Common myeloid progenitor, CD34-positive (primary cell): ENCODE measurements at places on chromosomes 6 and 20.
A peak's percentile ranks its signal among the peaks of the same experiment; 100 is the strongest.

DNA sequence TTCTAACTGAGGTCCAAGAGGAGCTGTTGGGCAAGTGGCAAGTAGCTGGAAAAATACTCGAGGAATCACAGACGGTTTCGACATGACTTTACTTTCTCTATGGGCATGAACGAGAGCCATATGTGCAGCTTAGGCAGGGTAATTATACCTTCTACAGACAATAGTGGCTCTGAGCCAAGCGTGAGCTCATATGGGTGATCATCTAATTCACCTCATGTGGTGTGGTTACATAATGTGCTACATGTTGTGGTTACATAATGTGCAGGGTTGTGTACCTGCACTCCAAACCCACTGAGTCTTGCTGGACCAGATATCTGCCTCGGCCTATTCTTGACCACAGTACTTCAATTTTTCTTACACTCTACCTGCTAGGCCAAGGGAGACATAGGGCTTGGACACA lies 771.7 kb upstream of the EYS start:
- DNase-seq: no peak

GRCh38 chr6:110482774-110483400 lies 6.5 kb upstream of the SLC22A16 start:
- DNase-seq: no peak

- no peak for DNase-seq
Observed at GRCh38 chr6:35267446-35267845, 7.9 kb downstream of the ZNF76 start.

GRCh38 chr6:2242311-2242710 lies 3.1 kb downstream of the GMDS start:
- no peak for DNase-seq

DNA sequence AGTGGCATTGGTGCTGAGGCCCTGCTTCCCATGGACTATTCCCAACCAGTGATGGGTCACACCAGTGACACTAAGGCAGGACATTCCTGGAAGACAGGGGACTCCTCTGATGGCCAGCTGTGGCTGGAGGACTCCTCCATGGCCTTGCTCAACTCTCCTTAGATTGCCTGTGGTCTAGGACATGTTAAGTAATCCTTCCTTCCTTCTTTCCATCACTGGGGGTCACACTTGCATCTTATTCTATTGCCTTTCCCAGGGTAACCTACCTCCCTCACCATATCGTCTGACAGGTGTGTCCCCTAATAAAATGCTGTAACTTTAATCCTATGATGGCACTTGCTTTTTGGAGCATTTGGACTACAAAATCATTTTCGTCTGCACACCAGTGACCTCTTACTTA lies 24.5 kb upstream of the HLA-A start:
- no peak for DNase-seq

DNA sequence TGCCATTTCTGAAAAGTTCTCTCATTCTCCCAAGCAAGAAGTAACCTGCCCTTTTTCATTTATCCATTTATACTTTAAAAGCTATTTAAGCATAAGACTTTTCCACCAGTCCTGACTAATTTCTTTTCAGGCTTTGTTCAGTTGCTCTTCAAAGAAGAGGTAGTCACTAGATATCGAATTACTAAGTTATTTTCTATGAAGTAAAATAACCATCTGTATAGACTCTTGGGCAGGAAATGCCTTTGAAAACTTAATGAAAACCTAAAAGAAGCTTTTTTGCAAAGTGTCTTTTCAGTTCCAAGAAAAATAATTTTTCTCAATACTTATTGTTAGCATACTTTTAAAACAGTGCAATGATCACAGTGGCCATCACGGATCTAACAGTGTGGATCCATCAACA lies 31.3 kb upstream of the LAMP5 start:
- DNase-seq: no peak

DNA sequence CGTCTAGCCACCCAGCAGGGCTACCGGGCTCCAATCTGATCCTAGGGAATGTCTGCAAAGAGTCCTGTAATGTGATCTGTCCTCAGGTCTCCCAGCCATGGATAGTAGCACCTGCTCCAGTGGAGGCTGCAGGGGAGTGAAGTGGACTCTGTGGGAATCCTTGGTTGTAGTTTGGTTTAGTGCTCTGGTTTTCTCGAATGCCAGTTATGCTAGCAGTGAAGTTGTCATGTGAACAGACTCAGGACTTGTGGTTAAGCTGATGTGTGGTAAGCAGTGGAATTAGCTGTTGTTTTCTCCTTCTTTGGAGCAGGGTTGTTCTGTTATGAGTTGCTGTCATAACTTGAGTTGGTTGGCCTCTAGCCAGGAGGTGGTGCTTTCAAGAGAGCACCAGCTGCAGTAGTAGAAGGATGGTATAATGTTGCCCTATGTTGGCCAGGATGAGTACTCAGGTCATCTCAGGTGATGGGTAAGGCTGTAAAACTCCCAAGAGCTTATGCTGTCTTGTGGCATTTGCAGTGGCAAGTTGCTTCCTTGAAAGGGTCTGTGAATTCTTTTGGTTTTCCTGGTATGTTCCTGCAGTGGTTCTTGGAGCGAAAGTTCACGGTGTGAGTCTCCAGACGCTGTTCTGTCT lies 390.2 kb downstream of the UTRN start:
- peak; percentile 93 for DNase-seq

DNA sequence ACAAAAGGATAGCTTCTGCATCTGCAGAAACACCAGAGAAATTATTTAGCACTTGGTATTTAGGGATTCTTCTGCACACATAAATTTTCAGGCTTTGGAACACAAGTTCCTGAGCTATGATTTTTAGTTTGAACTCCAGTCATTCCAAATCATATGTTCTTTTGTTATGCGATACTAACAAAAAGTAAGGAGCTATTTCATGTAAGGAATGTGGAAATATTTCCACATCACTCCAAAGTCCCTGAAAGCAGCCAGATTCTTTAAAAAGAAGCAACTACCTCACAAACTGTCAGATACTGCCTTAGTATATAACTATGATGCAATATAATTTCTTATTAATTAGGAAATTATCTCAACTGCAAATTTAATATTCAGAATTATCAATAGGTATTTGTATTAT lies 106.9 kb downstream of the RNGTT start:
- no peak for DNase-seq

- DNase-seq: peak; percentile 44
Observed at GRCh38 chr20:24781418-24781980, 167.6 kb upstream of the CST7 start.

- DNase-seq: no peak
Observed at GRCh38 chr20:54368570-54368969, 106.8 kb upstream of the DOK5 start.

GRCh38 chr6:2749969-2750600 lies 637 bp downstream of the MYLK4 start:
- DNase-seq: peak; percentile 74

DNA sequence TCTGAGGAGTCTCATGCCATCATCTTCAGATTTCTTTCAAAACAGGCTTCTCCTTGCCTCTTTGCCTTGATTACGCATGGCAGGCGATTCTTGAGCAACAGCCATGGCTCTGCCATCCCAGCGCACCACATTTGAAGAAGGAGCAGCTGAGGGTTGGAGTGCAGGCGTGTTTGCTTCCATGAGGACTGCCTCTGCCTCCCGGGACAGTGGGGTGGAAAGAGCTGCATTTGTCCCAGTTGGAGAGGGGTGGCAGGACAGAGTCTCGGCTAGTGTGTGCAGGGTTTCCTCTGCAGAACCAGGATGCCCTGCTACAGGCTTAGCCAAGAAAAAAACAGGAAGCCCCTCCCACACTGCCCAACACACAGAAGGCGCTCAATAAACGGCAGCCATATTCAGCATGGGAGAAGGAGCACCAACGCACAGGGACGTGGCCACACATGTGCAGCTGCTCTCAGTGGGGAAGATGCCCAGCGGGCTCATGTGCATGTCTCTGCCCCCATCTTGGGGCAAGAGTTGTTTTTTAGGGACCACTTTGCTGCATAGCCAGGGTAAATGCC lies 36.6 kb downstream of the IRF4 start:
- no peak for DNase-seq
